ENCODE measurements at places on chromosomes 7 and 10.

GRCh38 chr7:50662996-50663395 is 97.8 kb upstream of the DDC start:
- DNase-seq, result no peak

GRCh38 chr10:15385552-15386455 is 14.7 kb upstream of the FAM171A1 start:
- DNase-seq, result no peak

GRCh38 chr7:22653951-22654350 is 73.0 kb upstream of the IL6 start:
- no peak for DNase-seq

GRCh38 chr7:123929107-123929506 is 4.1 kb downstream of the SPAM1 start:
- no peak for DNase-seq

- DNase-seq, result no peak
These were observed 1.2 kb downstream of the NACAD start for GRCh38 chr7:45087301-45088145.

DNA sequence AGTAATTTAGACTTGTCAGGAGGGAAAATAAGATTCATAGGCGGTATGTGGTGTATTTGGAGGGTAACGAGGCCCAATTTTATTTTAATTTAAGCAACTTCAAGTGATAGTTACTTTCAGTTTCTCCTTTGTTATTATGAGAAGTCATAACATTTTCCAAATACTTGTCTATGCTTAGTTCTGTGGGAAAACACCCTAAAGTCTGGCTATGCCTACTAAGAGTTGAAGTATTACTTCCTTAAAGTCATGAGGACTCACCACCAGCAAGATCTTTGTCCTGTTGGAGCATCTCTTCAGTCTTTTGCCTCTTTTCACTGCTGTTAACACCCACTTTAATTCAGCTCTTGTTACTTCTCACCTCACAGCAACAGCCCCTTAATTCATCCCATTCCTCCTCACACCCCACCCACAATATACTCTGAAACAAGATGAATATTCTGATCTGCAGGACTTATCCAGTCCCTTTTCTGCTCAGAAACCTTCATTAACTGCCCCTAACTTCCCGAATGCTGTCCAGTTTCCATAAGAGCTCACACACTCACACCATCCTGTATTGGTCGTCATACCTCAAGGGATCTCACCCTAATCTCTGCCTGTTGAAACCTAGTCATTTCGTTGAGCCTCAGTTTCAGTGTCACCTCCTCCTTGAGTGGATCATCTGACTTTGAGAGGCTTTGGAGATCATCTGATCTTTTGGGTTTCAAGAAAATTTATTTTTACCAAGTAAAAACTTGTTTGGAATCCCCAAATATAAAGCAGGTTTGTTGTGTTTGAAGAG is 61.3 kb downstream of the DNAH11 start:
- no peak for DNase-seq

- no peak for DNase-seq
These were observed 215.5 kb upstream of the AOAH start for GRCh38 chr7:36939816-36940215.

DNA sequence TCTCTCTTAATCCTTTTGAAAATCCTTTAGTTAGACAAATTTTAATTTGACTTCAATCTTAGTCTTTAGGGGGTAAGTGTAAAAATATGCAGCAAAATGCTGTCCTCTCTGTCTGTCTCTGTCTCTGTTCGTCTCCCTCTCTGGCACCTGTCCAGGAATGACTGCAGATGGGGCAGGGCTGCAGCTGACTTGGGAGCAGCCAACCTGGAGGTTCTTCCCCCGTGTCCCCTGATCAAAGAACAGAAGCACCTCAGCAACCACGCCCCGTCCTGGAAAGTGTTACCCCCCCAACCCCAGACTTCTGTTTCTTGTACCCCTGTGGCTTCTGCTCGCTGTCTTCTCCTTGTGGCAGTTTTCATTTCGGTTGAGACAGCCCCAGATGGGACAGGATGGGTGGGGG is 141.6 kb upstream of the NPS start:
- no peak for DNase-seq

- DNase-seq, result no peak
These were observed 318.5 kb downstream of the GPR158 start for GRCh38 chr10:25493122-25493893.

DNA sequence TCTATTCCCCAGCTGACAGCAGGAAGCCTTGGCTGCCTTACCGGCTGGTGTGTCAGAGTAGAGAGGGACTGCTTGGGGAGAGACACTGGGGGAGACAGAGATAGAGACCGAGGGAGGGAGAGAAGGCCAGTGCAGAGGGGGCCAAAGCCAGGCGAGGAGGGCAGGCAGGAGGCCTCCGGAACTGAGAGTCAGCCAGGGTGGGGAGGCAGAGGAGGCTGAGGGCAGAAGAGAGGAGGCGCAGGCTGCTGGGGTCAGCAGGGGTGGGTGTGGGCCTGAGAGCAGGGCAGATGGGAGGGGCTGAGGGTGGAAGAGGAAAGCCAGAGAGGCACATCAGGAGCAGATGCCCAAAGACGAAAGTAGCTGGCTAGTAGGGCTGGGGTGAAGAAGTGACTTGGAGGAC is 57.2 kb upstream of the PAX2 start:
- no peak for DNase-seq

DNA sequence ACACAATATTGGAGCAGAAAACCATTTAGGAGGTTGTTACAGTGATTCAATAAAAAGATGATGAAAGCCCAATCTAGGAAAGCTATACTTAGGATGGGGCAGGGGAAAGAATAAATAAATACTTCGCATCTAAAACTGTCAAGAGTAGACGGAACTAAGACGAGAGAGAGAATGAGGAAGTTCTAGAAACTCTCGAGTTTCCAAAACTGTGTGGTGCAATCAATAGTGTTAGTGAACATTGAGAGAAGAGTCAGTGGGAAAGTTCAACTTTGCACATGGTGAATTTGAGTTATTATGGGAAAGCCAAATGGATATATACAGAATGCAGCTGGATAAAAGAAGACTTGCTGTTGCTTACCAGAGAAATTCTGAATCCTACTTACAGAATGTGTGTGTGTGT is 133.8 kb upstream of the MEOX2 start:
- DNase-seq, result no peak

DNA sequence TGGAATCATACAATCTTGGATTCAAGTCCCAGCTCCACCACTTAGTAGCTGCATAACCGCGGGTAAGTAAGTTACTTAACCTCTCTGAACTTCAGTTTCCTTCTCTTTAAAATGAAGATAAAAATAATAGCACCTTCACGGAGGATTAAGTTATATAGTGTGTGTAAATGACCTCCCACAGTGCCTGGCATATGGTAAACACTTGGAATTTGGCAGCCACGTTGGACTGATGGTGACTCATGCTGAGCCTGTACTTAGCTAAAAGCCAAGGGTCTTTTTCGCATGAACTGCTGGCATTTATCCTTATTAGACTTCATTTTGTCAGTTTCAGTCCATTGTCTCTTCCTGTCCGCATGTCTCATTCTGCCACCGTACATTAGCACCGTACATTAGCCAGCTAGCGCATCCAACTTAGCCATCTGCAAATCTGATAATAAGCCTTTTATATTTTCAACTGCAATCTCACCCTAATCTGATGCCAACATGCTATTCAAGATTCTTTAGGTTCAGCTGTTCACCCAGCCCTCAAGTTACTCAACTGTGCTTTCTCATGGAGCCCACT is 11.2 kb downstream of the SLC13A4 start:
- DNase-seq, result no peak

GRCh38 chr10:132336064-132336746 is 4.2 kb downstream of the LRRC27 start:
- DNase-seq, result no peak

- no peak for DNase-seq
These were observed 741.7 kb upstream of the GALNT17 start for GRCh38 chr7:70390251-70390650.

DNA sequence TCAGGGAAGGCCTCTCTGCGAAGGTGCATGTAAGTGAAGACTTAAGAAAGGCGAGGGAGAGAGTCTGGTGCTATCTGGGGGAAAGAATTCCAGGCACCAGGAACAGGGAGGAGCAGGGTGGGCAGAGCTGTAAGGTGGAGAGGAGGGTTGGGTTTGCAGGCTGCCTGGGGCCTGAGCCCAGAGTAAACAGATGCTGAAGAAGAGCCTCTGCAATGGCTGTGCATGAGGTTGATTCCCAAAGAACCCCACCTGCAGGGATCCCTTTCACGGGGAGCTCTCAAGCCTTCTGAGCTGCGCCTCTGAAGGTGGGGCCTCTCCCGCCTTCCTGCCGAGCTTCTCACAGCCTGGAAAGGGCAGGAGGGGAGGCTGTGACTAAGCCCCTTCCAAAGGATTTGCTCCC is 115.1 kb downstream of the RNF216 start:
- DNase-seq, result no peak

- DNase-seq, result no peak
These were observed 53.6 kb downstream of the SEC61G start for GRCh38 chr7:54705436-54705835.

- DNase-seq, result no peak
These were observed 54.2 kb downstream of the SNX10 start for GRCh38 chr7:26345837-26346236.

DNA sequence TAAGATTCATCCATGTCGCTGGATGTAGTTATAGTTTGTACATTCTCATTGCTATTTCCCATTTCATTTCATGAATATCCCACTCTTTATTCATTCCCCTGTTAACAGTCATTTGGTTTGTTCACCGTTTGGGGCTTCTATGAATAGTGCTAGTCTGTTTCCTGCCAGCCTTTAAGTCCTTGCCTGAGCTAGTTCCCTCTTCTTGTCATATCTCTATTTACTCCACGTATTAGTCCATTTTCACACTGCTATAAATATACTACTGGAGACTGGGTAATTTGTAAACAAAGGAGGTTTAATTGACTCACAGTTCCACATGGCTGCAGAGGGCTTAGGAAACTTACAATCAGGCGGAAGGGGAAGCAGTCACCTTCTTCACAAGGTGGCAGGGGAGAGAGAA is 56.2 kb downstream of the PLCE1 start:
- DNase-seq, result no peak

- no peak for DNase-seq
These were observed 488.5 kb downstream of the MDFIC start for GRCh38 chr7:115410434-115410820.

GRCh38 chr10:35613597-35614226 is 8.6 kb downstream of the GJD4 start:
- DNase-seq, result no peak

- DNase-seq, result no peak
These were observed 310.0 kb downstream of the PPP1R3A start for GRCh38 chr7:113608782-113609181.

GRCh38 chr7:155807789-155808548 is 4.3 kb downstream of the SHH start:
- no peak for DNase-seq

DNA sequence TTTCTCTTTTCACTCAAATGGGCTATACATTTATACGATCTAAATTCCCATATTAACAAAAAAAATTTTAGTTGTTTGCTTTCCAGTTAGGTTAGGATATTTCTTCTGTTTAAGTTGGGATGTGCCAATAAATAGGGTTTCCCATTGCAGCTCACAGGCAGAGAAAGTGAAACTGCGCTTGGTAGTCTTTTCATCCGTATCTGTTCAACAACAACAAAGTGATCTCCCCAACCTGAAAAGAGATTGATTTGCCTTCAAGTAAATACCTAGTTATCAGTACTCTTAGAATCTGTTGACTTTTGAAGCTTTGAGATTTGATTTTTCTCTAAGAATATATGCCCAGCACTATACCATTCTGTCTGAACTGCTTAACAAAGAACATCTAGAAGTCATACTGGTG is 143.4 kb downstream of the DYNC1I1 start:
- DNase-seq, result no peak

DNA sequence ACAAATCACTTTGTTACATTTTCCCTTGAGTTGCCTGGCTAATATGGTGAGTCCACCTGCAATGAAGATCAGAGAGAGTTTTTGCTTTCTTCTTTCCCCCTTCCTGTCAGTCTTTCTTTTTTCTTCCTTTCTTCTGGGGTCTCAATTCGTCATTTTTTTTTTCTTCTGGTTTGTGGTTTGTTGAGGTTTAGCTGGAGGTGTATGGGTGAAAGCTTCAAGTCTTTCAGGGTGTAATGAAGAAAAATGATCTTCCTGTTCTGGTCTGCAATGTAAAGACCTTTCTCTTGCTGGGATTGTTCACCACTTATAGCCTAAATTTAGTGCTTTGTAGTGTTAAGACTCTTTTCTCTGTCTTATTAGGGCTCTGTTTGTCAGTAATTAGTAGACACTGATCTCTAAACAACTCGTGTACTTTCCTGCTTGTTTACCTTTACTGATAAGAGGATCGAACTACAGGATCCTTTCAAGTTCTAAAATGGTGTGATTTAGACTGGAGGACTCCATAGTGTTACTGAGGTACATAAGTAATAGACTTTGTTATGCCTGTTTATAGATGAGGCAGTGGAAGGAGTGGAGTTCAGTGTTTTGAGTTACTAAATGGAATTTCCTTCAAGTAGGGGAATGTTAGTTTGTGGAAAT is 129.1 kb downstream of the SUGCT start:
- DNase-seq, result no peak

DNA sequence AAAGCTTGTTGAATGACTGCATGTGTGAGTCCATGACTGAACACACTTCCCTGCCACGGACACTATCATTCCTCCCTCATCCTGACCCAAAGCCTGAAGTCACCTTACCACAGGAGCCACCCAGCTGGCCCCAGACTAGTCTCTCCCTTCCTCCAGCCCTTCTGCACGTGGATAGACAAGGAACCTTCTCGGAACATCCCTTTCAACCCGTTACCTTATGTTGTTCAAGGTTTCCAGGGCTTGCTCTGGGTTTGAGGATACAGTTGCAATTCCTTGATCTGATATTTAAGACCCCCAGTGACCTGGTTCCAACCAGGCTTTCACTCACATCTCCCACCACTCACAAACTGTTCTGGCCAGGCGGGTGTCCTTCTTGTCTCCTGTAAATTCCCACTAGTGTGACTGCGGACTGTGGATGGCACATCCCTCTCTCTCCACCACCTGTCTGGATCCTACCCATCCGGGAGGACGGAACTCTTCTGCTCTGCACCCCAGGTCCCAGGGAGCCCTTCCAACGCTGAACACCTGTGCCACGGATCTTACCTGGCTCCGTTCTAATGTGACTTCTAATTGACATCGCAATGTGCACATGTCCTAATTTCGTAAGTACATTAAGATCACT is 62.5 kb downstream of the HIPK2 start:
- no peak for DNase-seq

DNA sequence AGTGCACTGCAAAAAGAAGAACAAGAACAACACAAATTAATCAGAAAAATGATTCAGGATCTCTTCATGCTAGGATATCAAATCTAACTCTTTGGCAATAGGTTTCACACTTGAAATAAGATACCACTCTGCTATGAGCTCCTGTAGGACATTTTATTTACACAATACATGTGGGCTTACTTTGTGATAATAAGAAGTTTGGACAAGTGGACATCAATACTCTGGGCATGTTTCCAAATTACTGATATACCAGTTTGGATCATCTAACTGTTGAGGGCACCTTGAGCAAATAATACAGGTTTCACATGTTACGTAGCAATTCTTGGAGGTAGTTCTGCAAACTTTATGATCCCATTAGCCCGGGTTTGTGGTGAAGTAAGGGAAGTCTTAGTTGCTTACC is 59.8 kb downstream of the CPVL start:
- DNase-seq, result no peak
